Brain microvascular endothelial cell (primary cell): ENCODE measurements at places on chromosomes 5 and 9.

- peak; percentile 83 for DNase-seq
These were observed 45.1 kb downstream of the ERGIC1 start for GRCh38 chr5:172878933-172879752.

DNA sequence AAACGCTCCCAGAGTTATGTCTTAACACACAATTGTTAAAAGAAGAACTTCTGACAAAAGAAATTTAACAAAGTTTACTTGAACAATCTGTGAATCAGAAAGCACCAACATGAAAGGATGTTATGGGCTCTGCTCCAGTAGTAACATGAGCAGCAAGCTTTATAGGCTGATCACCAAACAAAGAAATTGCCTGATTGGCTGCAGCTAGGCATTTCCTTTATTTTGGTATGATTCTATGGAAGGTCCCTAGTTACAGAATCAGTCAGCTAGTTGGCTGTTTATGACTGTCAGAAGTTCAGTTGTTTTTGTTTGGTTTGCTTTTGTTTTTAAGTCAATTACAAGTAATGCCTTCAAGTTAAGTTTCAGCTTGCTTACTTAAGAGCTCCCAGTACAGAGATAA is 102.4 kb upstream of the SMC2 start:
- peak; percentile 28 for DNase-seq

- no peak for DNase-seq
These were observed 67.1 kb upstream of the CDK20 start for GRCh38 chr9:88041447-88041846.

DNA sequence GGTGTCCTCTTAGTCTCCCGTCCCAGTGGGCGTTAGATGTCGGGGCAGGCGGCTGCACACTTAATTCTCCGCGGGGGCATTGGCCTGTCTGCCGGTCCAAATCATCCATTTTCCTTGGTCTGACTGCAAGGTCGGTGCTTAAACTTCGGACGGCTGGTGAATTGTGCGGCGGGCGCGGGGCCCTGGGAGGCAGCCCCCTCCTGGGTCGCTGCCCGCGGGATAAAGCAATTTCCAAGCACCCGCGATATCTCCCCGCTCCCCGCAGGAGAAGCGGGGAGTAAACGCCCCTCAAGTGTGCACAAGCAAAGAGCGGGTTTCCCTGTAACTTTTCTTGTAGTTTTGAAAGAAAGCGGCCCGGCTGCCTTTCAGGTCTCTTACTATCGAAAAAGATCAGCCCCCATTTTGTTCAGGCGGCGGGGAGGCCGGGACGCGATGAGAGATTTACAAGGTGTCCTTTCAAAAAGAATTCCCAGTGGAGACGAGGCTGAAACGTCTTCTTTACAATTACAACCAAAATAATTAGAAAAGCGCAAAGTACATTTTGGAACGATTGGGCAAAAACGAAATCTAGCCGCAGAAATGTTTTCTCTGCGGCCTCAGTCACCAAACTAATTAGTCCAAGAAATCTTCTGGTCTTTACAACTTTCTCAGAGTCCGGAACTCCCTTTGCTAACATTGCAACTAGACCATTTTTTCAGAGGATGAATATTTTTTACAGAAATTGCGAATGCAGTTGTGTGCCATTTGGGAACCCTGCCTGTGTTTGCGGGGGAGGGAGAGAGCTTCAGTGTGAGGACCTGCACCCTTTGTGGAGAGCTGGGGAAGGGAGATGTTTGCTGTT is 1.8 kb downstream of the IRX1 start:
- DNase-seq: no peak

- DNase-seq: no peak
These were observed 1195.9 kb downstream of the DTWD2 start for GRCh38 chr5:117792476-117792875.

- DNase-seq: peak; percentile 68
These were observed 57.8 kb downstream of the TMC1 start for GRCh38 chr9:72579190-72579589.

- DNase-seq: no peak
These were observed 58.1 kb upstream of the MAST4 start for GRCh38 chr5:66538126-66538525.

DNA sequence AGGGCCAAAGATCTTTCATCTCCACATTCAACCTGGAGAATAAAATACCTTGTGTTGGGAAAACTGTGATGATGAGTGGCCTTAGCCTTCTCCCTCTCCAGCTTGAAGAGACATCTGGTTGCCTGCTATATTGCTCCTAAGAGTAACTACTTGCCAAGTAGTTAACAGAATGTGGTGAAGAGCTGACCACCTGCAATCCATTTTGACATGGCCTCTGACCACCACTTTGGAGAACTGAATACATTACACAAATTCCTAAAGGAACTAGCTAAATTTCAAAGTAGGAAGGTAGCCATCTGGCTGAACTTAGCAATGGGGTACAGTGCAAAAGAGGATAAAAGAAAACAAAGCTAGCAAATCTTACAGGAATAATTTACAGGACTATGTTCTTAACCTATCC is 7.2 kb downstream of the TBCA start:
- no peak for DNase-seq

DNA sequence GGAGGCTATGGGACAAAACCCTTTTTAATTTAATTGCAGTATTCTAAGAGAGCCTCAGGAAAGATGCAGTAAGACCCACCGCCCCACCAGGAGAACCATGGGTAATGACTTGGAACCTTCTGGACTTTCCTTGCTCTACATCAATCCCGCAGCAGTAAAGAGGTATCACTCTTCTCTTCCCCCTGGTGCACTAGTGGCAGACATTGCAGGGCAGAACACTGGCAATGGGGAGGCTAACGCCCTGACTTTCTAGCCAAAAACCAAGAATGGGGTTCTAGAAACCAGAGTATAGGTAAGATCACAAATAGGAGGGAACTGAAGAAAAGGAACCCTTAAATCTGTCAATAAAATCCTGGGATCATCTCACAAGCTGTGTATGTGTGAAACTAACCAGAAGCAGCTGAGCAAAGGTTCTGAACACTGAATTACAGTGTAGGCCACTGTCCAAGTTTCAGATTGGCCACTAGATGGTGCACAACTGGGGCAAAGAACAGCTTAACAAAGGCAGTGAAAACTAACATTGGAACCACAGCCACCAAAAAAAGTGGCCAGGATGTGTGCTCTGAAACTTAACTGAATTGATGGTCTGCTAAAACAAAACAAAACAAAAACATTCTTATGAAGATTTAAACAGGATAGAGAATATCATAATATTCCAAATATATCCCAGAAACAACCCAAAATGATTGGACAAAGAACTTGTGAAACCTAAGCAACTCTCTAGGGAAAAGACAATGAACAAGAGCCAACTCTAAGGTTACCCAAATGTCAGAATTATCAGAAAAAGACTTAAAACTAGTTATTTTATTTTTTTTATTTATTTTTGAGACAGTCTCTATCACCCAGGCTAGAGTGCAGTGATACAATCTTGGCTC is 6.6 kb upstream of the FAM151B start:
- DNase-seq: peak; percentile 61

DNA sequence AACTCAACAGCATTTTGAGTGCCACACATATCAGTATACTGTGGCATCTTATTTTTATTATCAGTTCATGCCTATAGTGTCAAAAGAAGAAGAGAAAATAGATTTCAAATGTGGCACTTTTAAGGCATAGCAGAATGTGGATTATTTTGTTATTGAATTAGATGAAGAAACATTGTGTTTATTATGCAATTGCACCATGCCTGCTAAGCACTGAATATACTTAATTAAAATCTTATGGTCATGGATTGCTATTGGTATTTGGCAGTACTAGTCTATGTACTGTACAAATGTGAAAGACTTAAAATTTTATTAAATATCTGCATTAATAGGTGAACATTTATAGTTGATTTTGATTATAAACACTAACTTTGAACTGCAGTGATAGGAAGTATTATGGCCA is 128.8 kb downstream of the FER start:
- no peak for DNase-seq

DNA sequence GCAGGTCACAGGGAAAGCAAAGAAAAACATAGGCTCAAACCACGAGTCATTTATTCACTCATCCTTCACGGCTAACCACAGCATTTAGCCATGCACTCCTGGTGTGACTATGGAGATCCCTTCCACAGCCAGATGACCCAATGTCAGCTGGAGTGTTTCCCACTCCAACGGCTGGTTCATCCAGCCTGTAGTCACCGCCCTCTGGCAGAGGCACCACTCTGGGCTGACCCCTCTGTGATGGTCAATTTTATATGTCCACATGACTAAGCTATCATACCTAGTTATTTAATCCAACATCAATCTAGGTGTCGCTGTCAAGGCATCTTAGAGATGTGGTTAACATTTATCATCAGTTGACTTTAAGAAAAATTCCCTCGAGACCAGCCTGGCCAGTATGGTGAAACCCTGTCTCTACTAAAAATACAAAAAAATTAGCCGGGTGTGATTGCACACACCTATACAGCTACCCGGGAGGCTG is 9.5 kb upstream of the PHF19 start:
- peak; percentile 23 for DNase-seq

- no peak for DNase-seq
These were observed 72.4 kb upstream of the UNC5A start for GRCh38 chr5:176737746-176738636.

GRCh38 chr5:119327018-119327417 is 28.8 kb upstream of the TNFAIP8 start:
- no peak for DNase-seq

DNA sequence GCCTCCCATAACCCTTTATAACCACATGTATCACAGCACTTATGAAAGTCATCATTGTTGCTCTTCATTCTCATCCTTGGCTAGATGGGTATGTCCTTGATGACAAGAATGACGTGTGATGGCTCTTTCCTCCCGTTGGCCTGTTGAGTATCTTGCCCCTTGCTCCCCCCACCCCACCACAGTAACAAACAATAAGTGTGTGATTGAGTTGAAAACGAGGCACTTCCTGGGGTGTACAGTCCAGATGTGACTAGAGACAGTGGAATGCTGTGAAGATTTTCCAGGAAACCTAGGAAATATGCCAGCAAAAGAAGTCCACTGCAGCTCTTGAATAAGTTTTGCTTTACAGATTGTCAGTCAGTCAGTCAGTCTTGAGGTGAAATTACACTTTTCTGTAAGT is 262.5 kb downstream of the ELAVL2 start:
- DNase-seq: no peak

DNA sequence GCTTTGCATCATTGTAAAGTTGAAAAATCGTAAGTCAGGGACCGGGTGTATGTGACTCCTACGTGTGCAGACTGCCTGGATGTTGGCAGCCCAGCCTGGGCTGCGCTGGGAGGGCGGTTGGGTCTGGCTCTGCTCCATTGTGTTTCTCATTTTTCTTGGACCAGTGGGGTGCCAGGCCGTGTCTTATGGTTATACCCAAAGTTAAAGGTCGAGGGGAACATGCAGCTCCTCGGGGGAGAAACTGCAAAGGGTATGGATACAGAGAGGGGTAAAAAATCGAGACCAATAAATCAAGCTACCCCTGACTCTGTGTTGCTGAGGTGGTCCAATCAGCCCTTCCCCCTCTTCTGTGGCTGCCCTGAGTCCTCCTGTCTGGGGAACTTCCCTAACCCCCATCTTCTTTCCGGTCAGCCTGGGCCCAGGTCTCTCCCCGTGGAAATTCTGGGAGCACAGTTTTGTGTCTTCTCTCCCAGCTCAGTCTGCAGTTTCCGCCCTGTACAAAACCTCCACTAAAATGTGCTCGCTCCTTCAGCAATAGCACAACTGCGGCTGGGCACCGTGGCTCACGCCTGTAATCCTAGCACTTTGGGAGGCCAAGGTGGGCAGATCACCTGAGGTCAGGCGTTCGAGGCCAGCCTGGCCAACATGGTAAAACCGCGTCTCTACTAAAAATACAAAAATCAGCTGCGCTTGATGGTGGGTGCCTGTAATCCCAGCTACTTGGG is 34.1 kb upstream of the UNC5A start:
- no peak for DNase-seq
